ENCODE measurements at places on chromosomes 2 and 18.
A peak's percentile ranks its signal among the peaks of the same experiment; 100 is the strongest.

- no peak for DNase-seq
These were observed 1635.9 kb upstream of the LRRTM1 start for GRCh38 chr2:81940266-81940955.

DNA sequence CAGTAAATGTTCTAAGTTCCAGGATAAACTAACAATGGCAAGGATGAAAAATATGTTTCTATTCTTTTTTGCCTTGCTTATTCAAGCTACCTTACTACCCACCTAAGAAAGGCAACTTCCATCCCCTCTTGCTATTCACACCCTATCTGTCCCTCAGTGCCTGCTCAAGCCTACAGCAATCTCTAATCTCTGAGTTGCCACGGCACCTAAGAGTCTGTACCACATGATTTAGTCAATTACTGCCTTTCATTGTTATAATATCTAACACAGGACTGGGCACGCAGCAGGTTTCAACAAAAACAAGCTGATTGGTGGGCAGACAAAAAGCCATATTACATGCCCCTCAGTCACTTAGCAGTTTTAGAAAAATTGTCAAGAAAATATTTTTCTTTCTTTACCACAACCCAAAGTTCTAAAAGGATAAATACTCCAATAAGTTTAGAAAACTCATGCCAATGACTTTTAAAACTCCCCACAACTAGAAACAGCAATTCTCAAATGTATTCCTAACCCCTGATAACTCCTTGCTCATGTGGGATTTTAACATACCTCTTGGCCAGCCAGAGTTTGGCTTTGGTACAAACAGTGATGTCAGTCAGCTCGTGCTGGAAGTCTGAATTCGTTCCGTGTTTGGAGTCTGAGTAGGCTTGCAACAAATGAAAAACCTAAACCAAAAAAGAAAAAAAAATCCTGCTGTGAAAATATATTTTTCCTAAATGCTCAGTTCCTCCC is 117.3 kb upstream of the ZFP36L2 start:
- no peak for DNase-seq

GRCh38 chr2:182316950-182317349 is 109.9 kb downstream of the PDE1A start:
- DNase-seq = no peak

GRCh38 chr2:130963849-130964793 is 127.4 kb downstream of the ARHGEF4 start:
- no peak for DNase-seq

- DNase-seq = no peak
These were observed 319.2 kb upstream of the LRATD1 start for GRCh38 chr2:14313341-14313740.

GRCh38 chr2:40579247-40579646 is 127.4 kb upstream of the SLC8A1 start:
- no peak for DNase-seq

DNA sequence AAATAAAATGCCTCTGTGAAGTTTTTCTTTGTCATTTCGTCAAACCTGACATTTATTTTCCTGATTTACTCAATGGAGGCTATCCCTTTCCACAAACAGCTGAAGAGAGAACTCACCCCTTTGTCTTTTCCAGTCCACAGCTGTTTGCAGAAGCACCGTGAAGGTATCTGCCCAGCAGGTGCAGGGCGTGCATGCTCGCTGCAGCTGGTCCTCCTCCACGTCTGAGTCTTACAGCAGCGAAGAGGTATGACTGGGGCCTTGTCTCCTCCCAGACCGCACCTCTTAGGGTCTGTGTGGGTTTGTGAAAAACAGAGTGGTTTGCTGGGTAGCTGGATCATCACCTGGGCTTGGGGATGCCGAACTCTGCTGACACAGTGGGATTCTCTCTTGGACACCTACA is 9.7 kb downstream of the SPP2 start:
- DNase-seq = no peak

GRCh38 chr2:193326296-193326695 is 1131.6 kb upstream of the TMEFF2 start:
- no peak for DNase-seq

DNA sequence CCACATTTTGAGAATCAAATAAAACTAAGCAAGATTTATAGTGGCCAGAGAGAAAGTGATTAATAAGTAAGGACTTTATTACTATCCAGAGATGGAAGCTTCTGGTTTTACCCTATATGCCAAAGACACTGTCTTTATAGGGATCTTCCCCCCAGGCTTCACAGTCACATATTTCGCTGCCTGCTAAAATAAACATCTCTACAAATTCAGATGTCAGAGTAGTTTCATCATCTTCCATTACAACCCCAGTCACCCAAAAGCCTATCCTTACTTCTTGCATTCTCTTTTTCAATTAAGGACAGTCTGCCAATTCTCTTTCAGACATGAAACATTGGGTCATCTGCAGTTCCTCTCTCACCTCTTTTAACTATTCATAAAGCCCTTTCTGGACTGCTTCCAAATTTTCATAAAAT is 28.3 kb downstream of the CREB1 start:
- no peak for DNase-seq

DNA sequence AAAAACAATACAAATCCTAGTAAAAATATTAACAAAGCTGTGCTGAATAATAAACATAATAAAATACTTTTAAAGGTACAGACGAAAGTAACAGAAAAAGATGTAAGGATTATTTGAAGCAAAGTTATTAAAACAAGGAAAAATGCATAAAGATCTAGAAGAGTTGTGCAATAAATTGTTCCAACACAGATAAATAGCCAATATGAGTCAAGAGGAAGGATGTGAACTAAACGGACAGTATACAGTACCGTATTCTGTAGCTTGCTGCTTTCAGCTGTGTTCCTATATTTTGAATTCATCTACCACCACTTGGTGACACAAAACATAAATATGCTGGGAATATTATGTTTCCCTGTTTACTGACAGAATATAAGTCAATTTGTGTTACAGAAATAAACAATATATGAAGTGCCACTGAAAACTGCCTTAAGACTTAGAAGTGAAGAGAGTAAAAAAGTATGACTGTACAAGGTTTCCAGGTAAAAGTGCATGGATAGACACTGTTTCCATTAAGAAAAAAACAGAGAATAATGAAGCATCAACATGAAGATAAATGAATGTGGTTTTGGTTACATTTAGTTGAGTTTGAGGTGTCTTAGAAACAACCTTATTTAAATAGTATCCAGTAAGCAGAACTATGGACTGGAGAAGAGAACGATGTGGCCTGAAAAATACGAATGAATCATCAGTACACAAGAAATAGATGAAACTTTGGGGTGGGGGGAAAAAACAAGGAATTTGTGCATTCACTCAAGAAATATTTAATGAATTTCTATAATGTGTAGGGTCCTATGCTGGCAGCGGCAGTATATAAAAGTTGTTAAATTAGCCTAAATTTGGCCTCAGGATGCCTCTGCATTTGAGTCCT is 13.1 kb downstream of the PPP3R1 start:
- no peak for DNase-seq

DNA sequence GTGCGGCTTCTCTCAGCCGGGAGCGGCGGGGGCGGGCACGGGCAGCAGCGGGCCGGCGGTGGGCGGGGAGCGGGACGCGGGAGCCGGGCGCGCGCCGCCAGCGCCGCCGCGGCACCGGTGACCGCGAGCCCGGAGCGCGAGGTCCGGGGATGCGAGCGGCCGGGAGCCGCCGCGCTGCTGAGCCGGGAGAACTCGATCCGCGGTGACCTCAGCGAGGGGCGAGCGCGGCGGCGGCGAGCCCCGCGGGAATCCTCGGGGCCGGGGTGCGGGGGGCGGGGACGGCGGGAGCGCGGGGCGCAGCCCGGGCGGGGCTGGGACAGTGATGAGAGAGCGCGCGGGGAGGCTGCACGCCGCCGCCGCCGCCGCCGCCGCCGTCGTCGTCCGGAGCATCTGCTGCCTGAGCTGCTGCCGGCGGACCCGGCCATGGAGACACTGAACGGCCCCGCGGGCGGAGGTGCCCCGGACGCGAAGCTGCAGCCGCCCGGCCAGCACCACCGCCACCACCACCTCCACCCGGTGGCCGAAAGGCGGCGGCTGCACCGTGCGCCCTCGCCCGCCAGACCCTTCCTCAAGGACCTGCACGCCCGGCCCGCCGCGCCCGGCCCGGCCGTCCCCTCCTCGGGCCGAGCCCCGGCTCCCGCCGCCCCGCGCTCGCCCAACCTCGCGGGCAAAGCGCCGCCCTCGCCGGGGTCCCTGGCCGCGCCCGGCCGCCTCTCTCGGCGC is at the start of gene MTCL1:
MTCL1 (plus strand) TSS at position 319 of the 723 bp plus-strand sequence; CDS start at position 424, 105 bp downstream.
- DNase-seq = peak; percentile 52

DNA sequence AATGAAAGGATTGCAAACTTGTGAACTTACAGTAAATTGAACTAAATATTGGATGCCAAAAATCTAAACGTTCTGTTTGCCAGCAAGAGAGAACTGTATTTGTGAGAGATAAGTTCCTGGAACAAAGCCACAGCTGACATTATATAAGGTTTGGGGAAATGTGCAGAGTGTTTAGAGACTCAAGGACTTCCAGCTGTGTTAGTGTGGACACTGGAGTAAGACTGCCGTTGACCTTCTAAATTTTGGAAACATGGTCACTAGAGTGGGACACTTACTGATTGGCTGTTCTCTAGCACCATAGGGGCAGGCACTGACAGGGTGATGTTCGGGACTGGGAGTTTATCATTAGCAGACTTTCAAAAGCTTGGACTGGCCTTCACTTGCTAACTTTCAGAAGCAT is 40.5 kb downstream of the SCN9A start:
- no peak for DNase-seq

- DNase-seq = peak; percentile 74
These were observed 62.5 kb downstream of the DHRS9 start for GRCh38 chr2:169131587-169132512.

GRCh38 chr2:19695706-19696105 is 206.1 kb downstream of the TTC32 start:
- no peak for DNase-seq

GRCh38 chr2:158923180-158923594 is 45.3 kb upstream of the TANC1 start:
- no peak for DNase-seq

GRCh38 chr2:24721470-24721869 is 71.7 kb downstream of the PTRHD1 start:
- peak; percentile 10 for DNase-seq

- peak; percentile 99 for DNase-seq
These were observed 23.4 kb upstream of the CREG2 start for GRCh38 chr2:101410746-101411145.

DNA sequence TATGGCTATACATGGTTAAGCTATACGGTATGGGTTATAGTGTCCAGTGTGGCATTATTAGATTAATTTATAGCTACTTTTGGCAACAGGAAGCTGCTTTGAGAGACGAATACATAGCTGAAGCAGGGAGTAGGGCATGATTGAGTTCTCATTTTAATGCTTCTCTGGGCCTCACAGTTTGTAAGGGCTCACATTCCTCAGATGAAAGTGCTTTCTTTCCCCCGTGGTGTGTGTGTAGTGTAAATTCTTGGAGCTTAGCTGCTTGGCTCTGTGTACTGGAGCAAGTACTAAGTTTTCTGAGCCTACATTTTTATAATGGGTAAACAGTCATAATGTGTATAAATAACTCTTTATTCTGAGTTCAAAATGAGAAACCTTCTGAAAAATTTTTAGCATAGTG is 173.7 kb downstream of the PTPRM start:
- DNase-seq = no peak

DNA sequence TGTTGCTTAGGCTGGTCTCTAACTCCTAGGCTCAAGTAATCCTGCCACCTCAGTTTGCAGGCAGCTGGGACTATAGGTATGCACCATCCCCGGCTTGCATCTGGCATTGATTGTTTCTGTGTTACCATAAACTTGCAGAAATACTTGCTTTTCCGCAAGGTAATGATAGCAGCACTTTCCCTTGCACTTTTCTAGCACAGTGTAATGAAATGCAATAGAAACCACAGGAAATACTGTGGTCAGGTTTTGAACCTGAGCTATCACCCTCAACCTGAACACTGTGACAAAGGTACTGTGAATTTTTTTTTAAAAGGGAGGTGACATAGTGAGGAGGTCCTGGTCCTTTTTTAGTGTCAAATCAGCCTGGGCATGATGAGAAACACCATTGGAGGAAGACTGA is 38.3 kb downstream of the DHRS9 start:
- no peak for DNase-seq

GRCh38 chr2:201568217-201568820 is 75.0 kb downstream of the TMEM237 start:
- DNase-seq = no peak

DNA sequence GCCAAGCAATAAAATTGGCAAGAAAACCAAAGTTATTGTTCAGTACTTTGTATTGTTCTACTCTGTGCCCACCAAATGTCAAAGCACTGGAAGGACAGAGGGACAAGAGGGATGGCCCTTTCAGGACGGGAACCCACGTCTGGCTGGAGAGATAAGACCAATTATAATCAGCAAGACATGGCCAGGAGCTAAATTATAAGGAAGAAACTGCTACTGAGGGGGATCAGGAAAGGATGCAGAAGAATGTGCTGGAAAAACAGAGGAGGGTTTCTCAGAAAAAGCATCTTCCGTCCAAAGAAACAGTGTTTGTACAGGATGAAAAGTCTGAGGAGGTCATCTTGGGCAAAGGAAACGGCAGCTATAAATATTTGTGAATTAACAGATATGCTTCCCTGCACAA is 46.4 kb upstream of the NARS1 start:
- no peak for DNase-seq

GRCh38 chr2:99784946-99785345 is 295.1 kb upstream of the REV1 start:
- DNase-seq = no peak

- no peak for DNase-seq
These were observed 14.1 kb downstream of the SP110 start for GRCh38 chr2:230205721-230206120.

GRCh38 chr2:12087671-12088380 is 341.4 kb downstream of the LPIN1 start:
- DNase-seq = peak; percentile 97

DNA sequence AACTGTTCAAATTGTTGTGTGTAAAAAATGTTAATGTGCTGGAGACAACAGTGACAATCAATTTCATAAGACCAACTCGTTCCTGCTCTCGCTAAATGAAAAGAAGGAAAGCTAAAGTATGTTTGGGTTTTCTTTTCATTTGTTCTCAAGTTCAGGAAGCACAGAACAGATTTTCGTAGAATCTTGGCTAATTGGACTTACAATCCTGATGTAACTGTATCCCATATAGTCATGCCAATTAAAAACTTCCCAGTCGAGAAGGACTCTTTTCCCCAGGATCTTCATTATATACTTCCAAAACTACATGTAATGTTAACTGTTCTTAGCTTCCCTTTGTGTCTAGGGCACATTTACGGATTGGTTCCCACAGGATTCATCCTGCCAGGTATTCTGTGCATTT is 135.4 kb upstream of the ITGB6 start:
- no peak for DNase-seq

GRCh38 chr2:145012214-145012670 is 492.3 kb upstream of the ZEB2 start:
- DNase-seq = no peak

DNA sequence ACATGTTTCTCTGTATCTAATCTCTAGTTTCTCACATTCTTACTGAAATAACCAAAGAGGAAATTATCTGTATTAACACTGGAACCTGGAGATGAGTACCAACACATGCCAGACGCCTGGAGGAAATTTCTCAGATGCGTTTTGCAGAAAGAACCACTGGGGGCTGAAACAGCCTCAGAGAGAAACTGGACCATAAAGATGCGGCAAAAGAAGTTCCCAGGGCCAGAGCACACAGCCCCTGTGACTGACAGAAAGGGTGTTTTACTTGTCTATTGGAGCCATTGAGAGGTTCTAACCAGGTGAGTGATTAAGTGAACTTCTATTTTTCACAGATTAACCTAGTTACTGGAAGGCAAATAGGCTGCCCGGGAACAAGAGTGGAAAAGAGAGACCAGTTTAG is 103.9 kb downstream of the EVA1A start:
- DNase-seq = no peak

Measured in trophoblast cell (in vitro differentiated cells and primary cell).